Stimulated activated CD4-positive, alpha-beta T cell treated with anti-CD3 and anti-CD28 coated beads, Interleukin-12 subunit alpha, Interleukin-12 subunit beta, amount 100 ng/mL, for 48 hours (primary cell): ENCODE measurements at places on chromosomes 16 and 17.

DNA sequence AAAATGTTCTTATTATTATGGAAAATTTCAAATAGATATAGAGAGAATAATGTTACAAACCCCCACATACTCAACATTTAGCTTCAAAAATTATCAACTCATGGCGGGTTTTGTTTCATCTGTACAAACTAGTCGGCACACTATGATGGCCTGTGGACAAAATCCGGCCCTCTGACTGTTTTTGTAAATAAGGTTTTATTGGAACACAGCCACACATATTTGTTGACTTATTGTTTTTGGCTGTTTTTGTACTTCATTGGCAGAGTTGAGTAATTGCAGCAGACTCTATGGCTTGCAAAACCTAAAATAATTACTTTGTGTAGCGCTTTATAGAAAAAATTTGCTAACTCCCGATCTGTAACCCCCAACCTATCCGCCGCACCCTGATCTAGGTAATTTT lies 41.4 kb upstream of the CLEC18A start:
- DNase-seq = no peak

DNA sequence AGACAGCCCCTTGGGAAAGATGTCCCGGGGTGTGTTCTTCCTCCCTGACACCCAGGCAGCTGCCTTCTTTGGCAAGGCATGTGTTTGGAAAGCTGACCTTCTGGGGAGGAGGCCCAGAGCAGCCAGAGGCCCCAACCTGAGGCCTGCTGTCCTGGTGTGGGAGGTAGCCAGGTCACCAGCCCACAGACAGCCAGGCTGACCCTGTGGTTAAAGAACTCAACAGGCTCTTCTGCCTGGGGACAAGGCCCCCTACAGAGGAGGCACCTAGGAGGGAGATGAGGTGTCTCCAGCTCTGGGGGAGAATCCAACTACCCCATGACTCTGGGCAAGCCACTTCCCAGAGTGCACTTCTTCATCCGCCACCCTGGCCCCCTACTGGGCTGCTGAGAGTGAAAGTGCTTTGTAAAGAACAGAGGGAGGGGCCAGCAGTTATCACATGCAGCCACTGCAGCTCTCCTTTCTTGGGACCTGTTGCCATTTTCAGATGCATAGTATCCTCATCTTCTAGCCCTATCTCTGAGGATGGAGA lies 13.1 kb upstream of the SREBF1 start:
- peak; percentile 73 for DNase-seq

- no peak for DNase-seq
These were observed 361.8 kb upstream of the CDH5 start for GRCh38 chr16:66004699-66005098.

- DNase-seq = no peak
These were observed 64.5 kb upstream of the MED9 start for GRCh38 chr17:17412326-17412725.

GRCh38 chr16:24758373-24758772 lies 28.9 kb downstream of the TNRC6A start:
- DNase-seq = no peak

GRCh38 chr17:81990836-81991683 lies 13.6 kb downstream of the ASPSCR1 start:
- DNase-seq = no peak

GRCh38 chr16:57801098-57801808 lies 1.0 kb downstream of the KIFC3 start:
- DNase-seq = no peak
